ENCODE measurements at places on chromosomes 11 and 22.

DNA sequence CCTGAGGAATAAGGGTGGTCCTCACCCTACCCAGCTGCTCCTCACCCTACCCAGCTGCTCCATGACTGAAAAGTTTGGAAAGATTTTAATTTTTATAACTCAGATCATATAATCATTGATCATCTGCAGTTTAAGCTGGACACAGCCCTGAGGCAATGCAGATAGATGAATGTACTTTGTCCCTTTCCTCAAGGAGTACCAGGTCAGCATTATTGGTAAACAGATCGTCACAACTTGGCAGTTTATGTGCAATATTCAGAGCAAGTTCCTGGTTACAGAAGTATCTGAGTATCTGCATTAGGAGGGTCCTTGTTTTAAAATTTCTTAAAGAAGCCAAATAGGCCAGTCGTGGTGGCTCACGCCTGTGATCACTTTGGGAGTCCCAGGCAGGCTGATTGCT is 3.6 kb downstream of the TNRC6B start:
- DNase-seq: no peak

- no peak for DNase-seq
These were observed 23.4 kb downstream of the CLPB start for GRCh38 chr11:72410956-72411355.

- DNase-seq: no peak
These were observed 67.3 kb downstream of the IMMP1L start for GRCh38 chr11:31442086-31442485.

DNA sequence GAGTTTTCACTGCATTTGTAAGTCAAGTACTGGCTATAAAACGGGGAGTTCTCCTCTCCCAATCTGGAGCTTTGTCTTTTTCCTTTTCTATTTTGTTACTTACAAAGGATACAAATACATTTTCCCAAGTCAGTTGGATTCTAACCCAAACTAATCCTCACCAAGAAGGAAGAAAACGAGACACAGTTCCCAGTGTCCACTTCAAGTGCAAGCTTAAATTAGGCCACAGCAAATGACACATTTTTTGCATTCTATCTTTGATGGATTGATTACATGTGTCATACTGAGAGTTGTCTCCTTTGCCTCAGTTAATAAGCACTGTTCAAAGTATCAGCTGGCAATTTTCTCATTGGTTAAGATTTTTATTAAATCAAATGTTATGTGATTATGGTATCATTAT is 296.7 kb upstream of the ANO5 start:
- no peak for DNase-seq

DNA sequence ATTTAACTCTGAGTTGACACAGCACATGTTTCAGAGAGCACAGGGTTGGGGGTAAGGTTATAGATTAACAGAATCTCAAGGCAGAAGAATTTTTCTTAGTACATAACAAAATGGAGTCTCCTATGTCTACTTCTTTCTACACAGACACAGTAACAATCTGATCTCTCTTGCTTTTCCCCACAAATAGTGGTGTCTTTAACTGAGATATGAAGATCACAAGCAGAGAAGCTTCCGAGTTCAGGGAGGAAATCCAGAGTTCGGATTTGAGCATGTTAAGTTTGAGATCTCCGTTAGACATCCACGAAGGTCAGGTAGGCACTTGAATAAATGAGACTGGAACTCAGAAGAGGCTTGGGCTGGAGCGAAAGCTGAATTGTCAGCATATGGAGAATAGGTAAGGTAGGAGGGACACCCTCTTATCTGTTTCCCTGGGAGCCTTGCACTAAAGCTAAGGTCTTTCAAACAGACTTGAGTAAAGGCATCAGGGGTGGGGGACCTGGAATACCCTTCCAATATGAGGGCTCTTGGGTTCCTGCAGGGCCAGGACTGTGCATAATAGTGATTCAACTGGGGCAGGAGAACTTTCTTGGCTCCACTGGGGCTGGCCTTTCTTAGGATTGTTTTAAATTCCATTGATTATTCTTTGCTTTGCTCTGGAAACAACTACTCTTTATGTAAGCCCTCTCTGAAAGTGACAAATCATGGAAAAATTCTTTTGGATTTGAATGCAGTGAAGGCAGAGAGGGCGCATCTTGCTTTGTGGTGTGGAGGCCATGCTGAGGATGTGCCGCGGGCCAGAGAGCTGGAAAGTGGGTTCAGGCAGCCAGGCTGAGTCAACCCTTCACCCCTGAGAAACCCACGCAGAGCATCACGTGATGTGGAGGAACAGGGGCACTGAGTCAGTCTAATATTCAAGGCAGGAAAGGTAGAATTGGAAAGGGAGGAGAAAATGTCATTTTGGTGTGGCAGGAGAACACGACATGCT is 62.7 kb upstream of the AMPD3 start:
- DNase-seq: no peak

DNA sequence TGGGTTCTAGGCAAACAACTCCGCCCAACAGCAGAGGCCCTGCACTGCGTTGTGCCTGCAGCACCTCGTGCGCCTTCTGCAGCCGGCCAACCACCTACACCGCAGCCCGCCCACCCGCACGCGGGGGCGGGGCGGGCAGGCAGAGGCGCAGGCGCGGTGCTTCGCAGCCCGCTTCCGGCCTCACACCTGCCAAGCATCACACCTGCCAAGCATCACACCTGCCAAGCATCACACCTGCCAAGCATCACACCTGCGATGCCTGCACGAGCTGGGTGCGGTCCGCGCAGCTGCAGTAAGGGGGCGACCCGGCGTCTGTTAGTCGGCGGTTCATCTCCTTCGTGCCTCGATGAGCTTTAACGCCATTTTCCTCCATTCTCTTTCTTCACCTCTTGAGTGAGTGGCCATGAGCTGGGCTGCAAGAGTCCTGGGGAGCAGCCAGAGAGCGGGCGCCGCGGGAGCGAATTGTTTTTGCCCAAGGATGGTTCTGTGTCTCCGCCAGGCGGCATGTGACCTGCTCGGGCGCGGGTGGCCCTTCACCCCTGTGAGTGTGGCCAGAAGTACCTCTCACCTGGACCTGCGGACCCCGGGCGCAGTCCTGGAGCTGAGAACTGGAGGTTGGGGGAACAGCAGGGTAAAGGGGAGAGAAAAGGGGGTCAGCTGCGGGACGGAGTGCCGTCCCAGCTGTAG is at the start of gene LDHAL6A:
Gene LDHAL6A (plus strand): TSS at position 171 of the 687 bp plus-strand sequence. CDS start 825 bp downstream, outside the sequence.
- no peak for DNase-seq

DNA sequence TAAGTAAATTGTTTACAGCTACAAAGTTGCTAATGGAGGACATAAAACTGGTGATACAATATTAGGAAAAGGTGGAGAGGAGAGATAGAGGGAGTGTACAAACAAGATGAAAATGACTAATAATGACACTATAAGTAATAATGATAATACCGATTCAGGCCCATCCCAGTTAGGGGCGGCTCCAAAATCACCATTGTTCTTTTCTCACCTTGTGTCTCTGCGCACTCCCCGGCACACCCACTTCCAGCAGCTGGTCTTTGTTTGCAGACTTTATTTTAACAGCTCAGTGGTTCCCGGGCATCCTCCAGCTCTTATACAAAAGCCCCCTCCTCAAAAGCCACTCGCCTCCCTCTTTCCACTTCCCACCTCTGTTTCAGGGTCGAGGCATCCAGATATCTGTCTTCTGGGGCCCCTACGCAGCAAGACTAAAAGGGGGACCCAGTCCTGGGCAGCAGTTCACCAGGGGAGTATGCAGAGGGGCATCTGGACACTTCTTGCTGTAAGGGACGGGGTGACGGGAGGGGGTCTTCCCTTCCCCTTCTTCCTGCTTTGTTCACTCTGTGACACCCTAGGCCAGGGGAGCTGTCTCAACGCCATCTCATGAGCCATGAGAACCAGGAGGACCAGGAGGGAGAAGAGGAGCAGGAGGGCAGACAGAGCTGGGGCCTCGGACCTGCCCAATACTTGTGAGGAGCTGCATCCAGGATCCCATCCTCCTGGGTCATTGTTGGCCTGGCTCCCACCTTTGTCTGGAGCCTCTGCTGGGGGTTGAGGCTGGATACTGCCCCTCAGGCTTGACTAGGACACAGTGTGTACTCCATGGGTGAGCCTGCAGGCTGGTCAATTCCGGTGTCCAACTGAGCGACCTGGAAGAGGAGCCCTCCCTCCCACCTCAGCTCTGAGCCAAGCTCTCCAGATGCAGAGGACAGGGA is 2.7 kb downstream of the APOL2 start:
- DNase-seq: no peak

GRCh38 chr11:126475014-126475991 is 119.8 kb downstream of the ST3GAL4 start:
- DNase-seq: no peak

- DNase-seq: no peak
These were observed 87.9 kb downstream of the ADAMTS15 start for GRCh38 chr11:130536106-130537040.

GRCh38 chr11:111635706-111636045 is 33.4 kb downstream of the SIK2 start:
- DNase-seq: no peak

DNA sequence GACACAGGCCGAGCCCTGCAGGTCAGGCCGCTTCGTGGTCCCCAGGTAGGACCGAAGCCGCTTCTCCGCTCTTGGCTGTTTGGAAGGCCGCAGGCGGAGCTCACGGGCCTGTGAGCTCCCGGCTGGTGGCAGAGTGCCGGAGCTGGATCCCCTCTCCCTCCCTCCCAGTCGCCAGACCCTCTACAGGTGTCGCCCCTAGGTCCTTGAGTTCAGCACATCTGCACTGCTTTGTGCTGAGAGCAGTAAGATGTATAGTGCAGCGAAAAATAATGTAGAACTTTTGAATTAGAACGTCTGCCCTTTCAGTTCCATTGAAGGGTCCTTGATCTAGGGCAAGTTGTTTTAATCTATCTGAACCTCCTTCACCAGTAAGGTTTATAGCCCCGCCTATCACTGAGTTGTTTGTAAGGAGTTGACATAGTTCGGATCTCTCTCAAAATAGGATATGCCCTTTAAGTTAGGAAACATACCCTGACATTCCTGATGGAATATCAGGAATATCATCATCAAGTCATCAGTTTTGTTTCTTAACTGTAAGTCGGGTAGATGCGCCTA is 419 bp downstream of the ANKRD49 start:
- DNase-seq: no peak

DNA sequence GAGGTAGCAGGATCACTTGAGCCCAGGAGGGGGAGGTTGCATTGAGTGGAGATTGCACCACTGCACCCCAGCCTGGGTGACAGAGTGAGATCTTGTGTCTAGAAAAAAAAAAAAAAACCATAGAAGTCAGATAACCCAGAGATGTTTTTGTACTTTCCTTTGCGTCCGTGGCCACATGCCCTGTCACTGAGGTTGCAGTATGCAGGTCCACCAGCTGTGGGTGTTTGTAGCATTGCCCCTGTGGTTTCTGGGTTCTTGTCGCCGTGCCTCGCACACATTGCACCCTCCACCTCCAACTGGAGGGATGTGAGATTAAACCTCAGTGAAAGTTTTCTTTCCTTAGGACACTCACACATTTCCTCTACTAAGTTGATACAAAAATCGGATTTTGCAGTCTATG is 70.3 kb downstream of the TNRC6B start:
- peak; percentile 43 for DNase-seq

DNA sequence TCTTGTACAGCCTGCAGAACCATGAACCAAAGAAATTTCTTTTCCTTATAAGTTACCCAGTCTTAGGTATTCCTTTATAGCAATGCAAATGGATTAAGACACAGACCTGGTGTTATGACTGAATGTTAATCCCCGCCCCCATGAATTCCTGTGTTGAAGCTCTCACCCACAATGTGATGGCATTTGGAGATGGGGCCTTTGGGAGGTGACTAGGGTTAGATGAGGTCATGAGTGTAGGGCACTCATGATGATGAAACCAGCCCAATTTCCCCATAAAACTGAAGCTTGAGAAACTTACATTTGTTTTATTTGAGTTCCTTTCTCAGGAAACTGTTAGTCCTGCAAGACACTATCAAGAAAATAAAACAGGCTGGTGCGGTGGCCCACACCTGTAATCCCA is 115.8 kb upstream of the THY1 start:
- no peak for DNase-seq
